ENCODE measurements at places on chromosomes 5 and 9. TPM values are rescaled to one million over a fixed set of nuclear protein-coding genes. Genes with fewer than 3 reads are reported as not detected.
A peak's percentile ranks its signal among the peaks of the same experiment; 100 is the strongest.

The NUTM2F gene
- total RNA-seq = 0.08 TPM

The SPATA24 gene
- total RNA-seq = 2.2 TPM

- DNase-seq = no peak
Observed at GRCh38 chr9:76882686-76883085, 23.2 kb downstream of the PRUNE2 start.

GRCh38 chr5:139392678-139393496 is 2.0 kb downstream of the PROB1 start:
- DNase-seq = no peak

DNA sequence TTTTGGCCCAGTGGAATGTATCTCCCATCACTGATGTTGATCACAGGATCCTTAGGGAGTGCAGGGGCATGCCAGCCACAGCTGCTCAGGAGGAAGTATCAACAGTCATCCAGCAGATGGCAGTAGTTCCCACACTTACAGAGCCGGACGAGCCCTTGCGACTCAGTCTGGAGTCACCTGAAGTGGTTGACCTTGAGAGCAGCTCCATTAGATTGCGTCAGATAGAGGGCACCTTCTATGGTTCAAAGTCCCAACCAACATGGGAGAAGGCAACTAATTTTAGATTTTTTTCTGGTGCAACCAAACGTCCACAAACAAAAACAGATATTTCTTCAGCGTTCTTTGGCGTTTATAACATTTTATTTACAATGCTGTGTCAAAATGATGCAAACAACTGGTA is 124.5 kb downstream of the EGFLAM start:
- DNase-seq = peak; percentile 83

DNA sequence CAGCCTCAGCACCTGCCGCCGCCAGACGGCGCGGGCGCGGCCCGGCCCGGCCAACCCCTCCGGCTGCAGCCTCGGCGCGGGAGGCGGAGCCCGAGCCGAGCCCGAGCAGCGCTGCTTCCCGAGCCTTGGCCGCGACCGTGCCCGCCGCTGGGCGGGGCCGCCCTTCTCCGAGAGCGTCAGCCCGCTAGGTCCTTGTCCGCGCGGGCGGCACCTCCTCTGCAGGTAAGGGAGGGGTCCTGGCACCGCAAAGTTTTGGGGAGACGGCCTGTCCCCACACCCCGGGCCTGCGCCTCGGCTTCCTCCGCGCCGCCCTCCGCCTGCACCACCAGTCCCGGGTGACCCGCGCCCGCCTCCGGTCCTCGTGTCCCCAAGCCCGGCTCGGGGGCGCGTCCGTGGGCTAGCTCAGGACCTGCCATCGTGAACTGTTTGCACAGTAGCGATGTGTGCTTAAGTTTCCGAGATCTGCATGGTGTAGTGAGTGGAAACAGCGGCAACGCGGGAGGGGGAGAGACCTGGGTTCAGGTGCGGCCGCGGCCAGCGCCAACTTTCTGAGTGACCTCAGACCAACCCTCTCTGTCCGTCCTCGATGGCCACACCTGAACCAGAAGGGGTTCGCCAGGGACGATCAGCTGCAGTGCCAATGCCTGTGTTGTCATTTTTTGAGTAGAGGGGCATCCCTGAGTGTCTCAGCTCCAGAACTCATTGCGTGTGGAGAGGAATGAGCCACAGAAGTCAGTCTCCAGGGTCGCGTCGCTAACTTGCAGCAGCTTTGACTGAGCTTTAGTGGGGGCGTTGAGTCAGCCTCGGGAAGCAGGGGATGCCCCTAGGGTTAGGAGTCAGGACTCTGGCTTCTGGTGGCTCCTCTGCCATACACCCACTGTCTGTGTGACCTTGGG is at the start of gene FRMPD1:
Gene FRMPD1 (plus strand): TSS at position 82 of the 896 bp plus-strand sequence. CDS start 41,688 bp downstream, outside the sequence.
- DNase-seq = peak; percentile 81

DNA sequence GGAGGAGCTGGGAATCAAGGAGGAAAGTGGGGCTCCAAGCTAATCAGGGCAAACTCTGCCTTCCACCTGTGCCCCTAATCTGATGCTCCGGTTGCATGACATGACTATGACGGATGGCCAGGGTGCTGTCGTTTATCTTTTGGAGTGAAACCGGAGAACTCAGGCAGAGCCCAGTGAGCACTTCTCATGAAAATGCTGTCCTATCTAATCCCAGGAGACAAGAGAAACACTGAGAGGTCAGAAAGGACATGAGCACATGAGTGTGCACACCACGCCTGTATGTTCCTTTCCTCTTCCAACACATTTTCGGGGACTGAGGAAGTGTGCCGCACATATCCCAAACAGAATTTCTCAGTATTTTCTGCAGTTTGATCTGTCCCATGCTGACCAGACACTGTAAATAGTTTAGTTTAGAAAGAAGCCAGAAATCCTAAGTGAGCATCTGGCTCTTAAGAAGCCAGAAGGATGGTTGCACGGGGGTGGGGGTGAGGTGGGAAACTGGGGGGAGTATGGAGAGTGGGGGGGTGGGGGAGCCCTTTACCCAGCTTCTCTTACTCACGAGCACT is 217.1 kb downstream of the TSSK1B start:
- no peak for DNase-seq

The PCDHA11 gene
- total RNA-seq = 0.23 TPM

The PCDH12 gene
- total RNA-seq = 3.0 TPM

GRCh38 chr5:134141331-134142050 is 27.0 kb downstream of the TCF7 start:
- DNase-seq = peak; percentile 41

The IFNA6 gene
- not detected for total RNA-seq

GRCh38 chr5:14503017-14503680 is 78.4 kb upstream of the OTULINL start:
- DNase-seq = no peak

GRCh38 chr9:105706156-105706555 is 11.8 kb downstream of the TMEM38B start:
- DNase-seq = no peak

The MARCOL gene
- total RNA-seq = not detected

GRCh38 chr5:124771761-124772160 is 25.3 kb upstream of the ZNF608 start:
- no peak for DNase-seq

DNA sequence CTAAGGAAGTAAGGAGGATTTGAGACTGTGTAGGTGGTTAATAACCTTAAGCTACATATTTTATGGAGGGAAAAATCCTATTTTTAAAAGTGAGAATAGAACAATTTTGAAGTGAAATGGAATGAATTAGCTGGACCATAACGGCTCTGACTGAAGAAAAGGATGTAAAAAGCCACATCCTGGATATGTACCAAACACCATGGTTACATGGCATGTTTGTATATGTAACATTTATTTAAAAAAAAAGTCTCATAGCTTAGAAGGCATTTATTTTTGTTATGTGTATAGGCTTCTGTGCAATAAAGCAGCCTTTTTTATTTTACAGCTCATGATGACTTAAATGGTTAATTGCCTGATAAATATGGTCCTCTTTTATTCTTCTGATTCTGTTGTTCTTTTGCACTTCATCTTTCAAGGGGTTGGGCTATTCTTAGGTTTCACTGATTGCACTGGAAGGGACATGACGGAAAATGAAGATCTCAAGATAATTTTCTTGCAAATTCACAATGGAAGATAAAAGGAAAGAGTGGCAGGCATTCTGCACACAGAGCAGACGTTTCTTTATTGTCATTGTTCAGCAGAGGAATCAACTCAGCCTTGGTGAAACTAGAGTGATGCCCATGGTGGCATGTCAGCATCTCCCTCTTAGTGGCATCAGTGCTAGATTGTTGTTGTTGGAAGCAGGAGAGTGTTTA is 63.1 kb downstream of the DOCK8 start:
- no peak for DNase-seq

The IL13 gene
- total RNA-seq = not detected

GRCh38 chr9:93667627-93668026 is 91.2 kb downstream of the PHF2 start:
- DNase-seq = peak; percentile 23

The BARHL1 gene
- not detected for total RNA-seq

DNA sequence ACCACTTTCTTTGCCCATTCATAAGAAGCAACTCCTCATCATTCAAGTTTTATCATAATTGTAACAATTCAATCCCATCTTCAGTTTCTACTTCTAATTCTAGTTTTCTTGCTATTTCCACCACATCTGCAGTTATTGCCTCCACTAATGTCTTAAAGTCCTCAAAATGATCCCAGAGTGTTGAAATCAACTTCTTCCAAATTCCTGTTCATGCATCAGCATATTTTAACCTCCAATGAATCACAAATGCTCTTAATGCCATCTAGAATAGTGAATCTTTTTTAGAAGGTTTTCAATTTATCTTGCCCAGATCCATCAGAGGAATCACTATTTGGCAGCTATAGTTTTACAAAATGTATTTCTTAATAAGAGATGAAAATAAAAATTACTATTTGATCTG is 3.2 kb upstream of the SRP19 start:
- DNase-seq = no peak

The MUSK gene
- total RNA-seq = not detected

The STKLD1 gene
- 0.83 TPM for total RNA-seq

DNA sequence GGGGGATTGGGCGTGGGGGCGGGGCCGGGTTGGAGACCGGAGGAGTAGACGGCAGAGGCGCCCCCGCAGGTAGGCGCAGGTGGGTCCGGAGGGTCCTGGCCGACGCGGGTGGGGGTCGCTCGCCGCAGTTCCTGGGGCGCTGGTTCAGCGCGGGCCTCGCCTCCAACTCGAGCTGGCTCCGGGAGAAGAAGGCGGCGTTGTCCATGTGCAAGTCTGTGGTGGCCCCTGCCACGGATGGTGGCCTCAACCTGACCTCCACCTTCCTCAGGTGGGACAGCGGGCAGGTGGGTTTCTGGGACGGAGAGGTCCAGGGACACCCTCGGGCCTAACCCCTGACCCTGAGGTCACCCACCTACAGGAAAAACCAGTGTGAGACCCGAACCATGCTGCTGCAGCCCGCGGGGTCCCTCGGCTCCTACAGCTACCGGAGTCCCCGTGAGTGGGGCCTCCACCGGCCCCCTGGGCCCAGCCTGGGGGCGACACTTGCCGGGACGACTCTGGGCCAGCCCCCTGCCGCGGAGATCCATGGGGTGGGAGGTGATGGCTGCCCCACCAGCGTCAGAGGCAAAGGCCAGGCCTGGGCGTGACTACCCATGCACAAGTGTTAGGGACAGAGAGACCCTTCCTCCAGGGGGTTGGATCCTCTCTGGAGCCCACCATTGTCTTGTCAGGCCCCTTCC is 1.7 kb downstream of the PTGDS start:
- no peak for DNase-seq

GRCh38 chr5:175471196-175471595 is 7.2 kb upstream of the SFXN1 start:
- no peak for DNase-seq

- no peak for DNase-seq
Observed at GRCh38 chr9:18067548-18068120, 406.3 kb upstream of the ADAMTSL1 start.

DNA sequence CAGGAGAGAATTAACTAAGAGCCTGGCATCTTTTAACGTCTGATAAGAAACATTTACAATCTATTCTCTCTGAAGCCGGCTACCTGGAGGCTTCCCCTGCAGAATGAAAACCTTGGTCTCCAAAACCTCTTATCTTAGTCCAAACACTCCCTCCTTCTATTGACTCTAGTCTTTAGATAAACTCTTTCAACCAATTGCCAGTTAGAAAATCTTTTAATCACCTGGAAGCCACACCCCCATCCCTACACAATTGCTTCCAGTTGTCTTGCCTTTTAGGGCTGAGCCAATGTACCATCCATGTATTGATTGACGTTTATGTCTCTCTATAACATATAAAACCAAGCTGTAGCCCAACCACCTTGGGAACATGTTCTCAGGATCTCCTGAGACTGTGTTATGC is 1343.1 kb upstream of the C9orf72 start:
- DNase-seq = no peak

The TAS2R1 gene
- total RNA-seq = not detected

GRCh38 chr9:37407468-37407867 is 15.0 kb upstream of the GRHPR start:
- no peak for DNase-seq

- no peak for DNase-seq
Observed at GRCh38 chr9:99953861-99954507, 47.5 kb downstream of the STX17 start.

GRCh38 chr5:95564450-95564849 is 9.5 kb downstream of the ARSK start:
- no peak for DNase-seq

The SLC45A2 gene
- 0.48 TPM for total RNA-seq

DNA sequence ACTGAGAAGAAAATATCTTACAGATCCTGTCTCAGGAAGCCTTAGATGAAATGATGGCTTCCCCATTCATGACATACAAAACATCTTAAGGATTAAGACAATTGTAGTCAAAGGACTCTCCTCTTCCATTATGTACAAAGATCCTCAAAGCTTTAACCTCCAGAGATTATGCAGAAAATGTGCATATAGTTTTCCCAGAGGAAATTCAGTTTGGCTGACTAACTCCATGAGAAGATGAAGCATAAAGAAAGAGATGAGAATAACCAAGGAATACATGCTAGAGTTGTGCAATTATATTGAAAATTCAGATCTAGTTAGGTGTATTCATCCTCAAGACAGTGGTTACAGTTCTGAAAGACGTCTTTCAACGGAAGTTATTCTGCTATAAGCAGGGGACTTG is 18.6 kb upstream of the NDUFS4 start:
- no peak for DNase-seq

- DNase-seq = no peak
Observed at GRCh38 chr5:5523066-5523505, 100.6 kb downstream of the ICE1 start.

The F2R gene
- 5.4 TPM for total RNA-seq

DNA sequence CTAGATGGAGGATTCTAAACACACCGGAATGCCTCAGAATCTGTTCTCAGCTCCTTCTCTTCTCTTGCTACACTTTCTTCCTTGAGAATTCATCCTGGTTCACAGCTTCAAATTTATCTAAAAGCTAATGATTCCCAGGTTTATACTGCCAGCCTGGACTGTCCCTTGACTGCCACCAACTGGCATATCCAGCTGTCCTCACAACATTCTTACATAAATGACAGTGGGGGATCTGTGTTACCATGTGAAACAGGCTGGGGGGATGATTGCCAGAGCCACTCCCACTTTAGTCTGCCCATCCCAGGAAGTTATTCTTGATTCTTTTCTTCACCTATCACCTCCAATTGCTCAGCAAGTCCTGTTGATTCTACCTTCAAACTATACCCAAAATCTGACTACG is 27.2 kb upstream of the ZFR start:
- no peak for DNase-seq

DNA sequence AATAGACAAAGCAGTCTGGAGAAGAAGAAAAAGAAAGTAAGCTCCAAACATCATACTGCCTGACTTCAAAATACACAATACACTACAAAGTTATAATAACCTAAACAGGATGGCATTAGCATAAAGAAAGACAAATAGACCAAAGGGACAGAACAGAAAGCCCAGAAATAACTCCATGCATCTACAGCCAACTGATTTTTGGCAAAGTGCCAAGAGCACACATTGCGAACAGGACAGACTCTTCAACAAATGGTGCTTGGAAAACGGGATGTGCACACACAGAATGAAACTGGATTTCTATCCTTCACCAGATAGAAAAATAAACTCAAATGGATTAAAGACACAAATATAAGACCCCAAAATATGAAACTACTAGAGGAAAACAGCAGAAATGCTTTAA is 66.6 kb upstream of the SPATA31E1 start:
- DNase-seq = no peak

Measured in left lobe of liver (tissue), 2 donors.